Neuronal stem cell (in vitro differentiated cells): ENCODE measurements at places on chromosomes 16 and 17.

DNA sequence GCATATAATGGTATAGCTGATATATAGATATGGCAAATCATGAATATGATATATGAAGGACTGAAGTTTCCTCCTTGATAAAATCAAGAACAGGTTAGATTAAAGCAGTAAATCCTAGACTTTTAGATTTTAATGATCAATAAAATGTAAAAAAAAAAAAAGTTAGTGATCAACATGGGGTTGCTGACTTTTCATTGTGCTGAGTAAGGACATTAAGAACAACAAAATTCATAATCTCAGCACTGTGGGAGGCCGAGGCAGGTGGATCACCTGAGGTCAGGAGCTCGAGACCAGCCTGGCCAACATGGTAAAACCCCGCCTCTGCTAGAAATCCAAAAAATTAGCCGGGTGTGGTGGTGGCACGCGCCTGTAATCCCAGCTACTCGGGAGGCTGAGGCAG lies 10.4 kb upstream of the CHD3 start:
- DNase-seq, result no peak

DNA sequence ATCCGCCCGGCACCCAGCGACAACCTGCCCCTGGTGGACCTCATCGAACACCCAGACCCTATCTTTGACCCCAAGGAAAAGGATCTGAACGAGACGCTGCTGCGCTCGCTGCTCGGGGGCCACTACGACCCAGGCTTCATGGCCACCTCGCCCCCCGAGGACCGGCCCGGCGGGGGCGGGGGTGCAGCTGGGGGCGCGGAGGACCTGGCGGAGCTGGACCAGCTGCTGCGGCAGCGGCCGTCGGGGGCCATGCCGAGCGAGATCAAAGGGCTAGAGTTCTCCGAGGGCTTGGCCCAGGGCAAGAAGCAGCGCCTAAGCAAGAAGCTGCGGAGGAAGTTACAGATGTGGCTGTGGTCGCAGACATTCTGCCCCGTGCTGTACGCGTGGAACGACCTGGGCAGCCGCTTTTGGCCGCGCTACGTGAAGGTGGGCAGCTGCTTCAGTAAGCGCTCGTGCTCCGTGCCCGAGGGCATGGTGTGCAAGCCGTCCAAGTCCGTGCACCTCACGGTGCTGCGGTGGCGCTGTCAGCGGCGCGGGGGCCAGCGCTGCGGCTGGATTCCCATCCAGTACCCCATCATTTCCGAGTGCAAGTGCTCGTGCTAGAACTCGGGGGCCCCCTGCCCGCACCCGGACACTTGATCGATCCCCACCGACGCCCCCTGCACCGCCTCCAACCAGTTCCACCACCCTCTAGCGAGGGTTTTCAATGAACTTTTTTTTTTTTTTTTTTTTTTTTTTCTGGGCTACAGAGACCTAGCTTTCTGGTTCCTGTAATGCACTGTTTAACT lies 1.0 kb downstream of the NOG start:
- peak; percentile 48 for DNase-seq

GRCh38 chr17:75454193-75454592 lies 2.2 kb upstream of the TMEM94 start:
- DNase-seq, result no peak

DNA sequence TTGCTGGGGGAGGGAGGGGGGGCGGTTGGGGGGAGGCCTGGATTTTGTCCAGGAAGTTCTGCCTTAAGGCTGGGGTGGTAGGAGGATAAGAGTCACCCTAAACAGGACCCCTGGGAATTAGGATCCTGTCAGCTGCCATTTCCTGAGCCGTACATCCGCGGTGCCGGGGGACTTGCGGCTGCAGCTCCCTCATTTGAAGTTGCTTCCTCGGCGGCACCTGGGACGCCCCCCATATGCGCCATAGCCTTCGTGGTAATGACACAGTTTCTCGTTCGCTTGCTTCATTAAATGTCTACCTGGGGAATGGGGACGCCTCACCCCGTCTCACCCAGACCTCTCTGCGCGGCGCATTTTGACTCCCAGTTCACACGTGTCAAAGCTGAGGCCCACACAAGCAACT lies 55.1 kb upstream of the PABPN1L start:
- no peak for DNase-seq

GRCh38 chr17:74493331-74493833 lies 26.9 kb downstream of the CD300A start:
- peak; percentile 71 for DNase-seq

DNA sequence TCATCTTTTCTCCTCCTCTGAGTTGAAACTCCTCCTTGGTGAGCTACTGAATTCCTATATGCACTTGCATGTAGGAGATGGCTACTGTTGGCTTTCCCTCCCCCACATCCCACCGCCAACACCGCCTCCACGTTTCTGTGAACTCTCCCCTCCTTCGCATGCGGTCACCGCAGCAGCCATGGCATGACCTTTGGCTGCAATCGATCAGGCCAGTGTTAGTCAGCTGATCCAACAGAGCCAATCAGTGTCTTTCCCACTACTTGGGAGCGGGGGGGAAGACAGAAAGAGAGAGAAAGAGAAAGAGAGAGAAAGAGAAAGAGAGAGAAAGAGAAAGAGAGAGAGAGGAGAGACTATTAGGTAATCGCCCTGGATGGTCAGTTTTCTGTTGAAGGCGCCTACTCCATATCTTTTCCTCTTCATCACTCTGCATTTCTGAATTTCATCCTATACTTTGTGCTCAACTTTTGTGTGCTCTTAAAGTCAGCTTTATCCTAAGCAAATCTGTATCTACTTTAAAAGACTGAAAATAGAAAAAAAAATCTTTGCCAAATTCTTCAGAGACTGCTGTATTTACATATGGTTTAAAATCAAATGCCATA lies 22.7 kb downstream of the ASGR1 start:
- DNase-seq, result no peak

- DNase-seq, result no peak
Measured at GRCh38 chr16:57916735-57917438, 54.0 kb downstream of the CNGB1 start.
